Activated naive CD4-positive, alpha-beta T cell treated with Interleukin-2 at 50 U/mL for 16 hours (primary cell): ENCODE measurements at places on chromosomes 3 and 15.

DNA sequence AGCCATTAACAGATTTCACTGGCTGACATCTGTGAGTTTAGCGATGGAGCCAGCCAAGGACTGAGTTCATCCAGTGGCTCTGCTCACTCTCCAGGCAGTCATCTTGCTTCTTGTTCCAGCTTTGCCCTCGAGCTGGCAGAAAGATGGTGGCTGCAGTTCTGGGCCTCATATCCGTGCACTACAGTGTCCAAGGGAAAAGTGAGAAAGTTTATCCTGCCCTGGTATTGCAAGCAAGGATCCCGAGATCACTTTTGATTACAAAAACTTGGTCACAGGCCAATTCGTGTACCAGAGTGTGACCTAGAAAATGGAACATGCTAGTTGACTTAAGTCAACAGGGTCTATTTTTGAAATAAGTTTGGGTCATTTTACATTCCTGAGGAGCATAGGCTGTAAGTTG lies 288.0 kb upstream of the CHRM5 start:
- DNase-seq = no peak

GRCh38 chr3:14761866-14762265 lies 56.9 kb upstream of the FGD5 start:
- DNase-seq = no peak

DNA sequence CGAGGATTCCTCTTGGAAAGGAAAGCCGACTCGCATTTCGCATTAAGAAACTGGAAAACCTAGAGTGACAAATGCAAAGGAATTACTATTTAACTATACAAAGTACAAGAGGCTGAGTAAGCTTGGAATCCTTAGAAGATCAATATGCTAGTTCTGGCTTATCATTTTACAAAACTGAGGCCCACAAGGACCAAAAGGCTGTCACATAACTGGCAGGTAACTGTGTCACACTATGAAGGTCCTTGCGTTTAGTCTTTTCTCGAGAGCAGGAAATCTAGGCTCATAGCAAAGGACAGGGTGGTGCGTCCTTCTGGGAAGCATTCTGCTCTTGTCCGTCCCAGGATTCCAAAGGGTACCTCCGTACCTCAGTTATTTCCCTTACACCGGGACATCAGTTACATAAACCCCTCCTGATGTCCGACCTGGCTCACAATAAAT lies 629 bp downstream of the RPL24 start:
- no peak for DNase-seq

- no peak for DNase-seq
Observed at GRCh38 chr15:82143390-82144385, 97.9 kb upstream of the MEX3B start.

DNA sequence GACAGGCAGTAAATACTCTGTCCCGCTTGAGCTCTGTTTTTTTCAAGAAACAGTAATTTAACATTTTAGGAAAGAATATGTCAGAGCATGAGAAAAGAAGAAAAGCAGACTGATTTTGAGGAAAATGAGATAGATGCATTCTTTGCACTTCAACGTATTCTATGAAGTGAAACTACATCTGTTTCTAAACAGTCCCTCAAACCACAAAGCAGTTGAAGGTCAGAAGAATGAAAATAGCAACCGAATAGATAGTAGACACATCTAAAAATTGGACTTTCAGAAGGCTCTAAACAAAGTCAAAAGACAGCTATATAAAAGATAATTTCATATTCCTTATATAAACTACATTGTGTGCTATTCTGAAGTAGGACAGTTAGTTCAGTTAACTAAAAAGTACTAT lies 172.6 kb upstream of the LRRC3B start:
- DNase-seq = no peak

DNA sequence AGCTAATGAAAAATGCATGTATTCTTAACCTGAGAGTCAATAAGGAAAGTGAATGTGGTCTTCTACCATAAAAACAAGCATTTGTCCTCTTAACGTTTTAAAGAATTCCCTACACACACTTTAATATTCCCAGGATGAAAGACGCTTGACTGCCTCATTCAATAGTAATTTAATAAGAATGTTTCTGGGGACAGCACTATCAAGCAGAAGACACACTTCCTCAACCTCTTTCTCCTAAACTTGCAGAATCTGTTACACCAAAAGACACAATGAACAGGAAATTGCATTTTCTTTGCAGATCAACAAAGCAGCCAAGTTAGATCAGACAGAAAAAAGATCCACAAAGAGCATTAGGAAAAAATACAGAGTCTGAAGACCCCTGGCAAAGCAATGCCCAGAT lies 97.7 kb downstream of the PLCH1 start:
- no peak for DNase-seq

DNA sequence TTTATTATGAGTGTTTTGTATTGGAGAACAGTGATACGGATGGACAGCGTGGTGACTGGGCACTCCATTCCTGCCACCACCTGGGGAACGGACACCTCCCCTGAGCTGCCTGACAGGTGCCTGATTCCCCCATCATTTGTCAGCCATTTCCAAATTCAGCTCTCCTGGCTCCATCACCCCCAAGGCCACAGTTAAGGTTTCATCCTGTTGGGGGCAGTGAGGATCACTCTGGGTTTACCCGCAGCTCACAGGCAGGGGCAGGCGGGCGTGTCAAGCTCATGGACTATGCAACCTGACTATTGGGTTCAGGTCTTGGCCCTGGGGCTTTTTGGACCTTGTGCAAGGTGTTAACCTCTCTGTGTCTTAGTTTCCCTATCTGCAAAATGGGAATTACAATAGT lies 76.3 kb downstream of the RAB11A start:
- no peak for DNase-seq

DNA sequence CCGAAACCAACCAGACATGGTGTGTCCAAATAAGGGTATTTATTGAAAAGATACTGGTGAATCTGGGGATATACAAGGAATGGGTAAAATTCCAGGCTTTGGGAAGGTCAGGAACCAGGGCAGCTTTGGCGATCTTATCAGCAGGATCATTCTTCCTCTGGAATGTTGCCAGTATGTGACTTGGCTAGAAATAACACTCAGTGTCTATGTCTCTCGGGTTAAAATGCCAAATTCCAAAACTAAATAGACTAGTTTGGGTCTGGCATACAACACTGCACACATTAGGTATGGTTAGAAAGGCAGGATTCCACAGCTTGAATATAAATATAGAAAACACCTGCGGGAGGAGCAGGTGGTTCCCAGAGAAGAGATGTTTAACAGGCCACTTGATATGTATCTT lies 220.2 kb upstream of the CD96 start:
- DNase-seq = no peak

DNA sequence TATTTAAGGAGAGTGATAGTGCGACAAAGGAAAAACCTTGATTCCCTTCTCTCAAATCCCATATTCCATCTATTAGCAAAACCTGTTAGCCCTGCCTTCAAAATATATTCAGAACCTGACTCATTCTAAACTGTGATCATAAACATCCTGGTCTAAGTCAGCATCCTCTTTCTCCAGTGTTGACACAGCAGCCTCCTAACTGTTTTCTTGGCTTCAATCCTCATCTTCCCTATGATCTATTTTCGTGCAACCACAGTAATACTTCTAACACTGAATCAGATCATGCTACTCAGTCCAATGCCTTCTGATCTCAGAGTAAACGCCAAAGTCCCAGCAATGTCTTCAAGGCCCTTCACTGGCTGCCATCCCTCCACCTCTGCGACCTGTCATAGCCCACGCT lies 785.1 kb downstream of the EDEM1 start:
- no peak for DNase-seq
